Stromal cell of bone marrow (primary cell): ENCODE measurements at places on chromosomes 3 and 15.

GRCh38 chr3:61053781-61054496, 197.3 kb downstream of the FHIT start:
- DNase-seq = no peak

DNA sequence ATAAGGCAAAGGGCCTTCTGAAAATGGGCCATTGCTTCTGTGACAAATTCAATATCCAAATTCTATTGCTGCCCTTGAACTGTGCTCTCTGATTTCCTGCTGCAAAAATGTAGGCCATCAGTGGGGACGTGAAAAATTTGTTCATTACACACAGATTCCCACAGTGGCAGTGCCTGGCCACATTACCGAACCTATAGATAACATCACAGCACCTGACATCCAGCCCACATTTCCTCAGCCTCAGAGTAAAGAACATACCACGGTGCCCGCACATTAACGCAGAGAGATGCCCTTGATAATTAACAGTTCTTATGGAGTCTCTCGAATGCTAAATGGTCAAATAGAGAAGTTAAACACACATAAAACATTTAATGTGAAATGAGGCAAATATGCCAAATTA, 931.6 kb upstream of the CFAP20DC start:
- DNase-seq = no peak

DNA sequence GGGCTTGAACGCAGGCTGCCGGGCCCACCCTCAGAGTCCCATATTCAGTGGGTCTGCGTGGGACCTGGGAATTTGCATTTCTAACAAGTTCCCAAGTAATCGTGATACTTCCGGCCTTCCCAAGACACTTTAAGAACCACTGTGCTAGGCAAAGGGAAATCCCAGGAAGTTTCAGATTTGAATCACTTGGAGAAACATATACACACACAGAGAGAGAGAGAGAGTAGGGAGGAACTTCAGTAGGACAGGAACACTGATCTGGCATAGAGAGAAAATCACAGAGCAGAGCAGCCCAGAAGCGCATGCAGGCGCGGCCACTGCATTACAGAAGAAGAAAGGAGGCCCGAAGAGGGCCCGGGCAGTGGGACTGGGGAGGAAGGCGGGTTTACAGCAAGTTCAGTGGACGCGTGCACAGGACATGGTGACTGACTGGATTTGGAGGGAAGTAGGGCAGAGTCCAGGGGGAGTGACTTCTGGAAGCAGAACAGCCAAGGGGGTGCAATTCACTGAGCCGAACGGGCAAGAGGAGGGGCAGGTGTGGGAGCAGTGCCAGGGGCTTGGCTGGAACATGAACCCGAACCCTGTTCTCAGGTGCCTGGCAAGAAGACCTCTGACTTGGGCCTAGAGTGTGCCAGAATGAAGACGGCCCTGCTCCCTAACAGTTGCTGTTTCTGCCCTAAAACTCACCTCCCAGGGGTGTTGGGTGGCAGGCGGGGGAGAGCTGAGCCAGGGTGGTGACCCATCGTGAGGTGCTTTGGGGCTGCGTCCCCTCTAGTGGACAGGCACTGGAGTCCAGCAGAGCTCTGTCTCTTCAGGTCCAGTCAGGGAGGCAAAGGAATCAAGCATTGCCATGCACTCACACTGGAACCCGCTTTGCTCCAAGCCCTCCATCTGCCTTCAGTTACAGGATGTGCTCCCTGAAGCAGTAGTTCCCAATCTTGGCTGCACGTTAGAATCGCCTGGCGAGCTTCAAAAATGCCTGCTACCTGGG, 101.3 kb upstream of the HES1 start:
- DNase-seq = no peak

GRCh38 chr3:49018707-49019006, 277 bp upstream of the DALRD3 start:
- no peak for DNase-seq

DNA sequence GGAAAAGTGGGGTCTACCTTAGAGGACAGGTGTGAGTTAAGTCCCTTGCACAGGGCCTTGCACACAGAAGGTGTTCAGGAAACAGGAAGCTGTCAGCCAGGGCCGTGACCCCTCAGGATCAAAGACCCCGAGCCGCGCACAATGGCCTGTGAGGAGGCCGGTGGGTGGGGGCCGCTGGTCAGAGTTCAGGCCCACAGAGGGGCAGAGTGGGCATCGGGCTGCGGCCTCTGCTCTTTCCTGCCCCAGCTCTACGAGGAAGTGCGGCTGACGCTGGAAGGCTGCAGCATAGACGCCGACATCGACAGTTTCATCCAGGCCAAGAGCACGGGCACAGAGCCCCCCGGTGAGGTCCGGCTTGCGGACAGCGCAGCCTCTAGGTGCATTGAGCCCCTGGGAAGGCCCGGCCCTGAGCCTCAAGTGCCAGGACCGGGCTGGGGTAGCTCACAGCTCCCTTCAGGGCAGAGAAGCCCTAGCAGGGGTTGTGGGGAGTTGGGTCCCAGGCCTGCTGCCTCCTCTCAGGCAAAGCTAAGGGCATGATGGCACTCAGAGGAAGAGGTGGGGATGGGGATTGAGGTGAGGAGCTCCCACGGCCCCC, 37.2 kb downstream of the PSTPIP1 start:
- DNase-seq = no peak

- no peak for DNase-seq
Observed at GRCh38 chr15:39493424-39494067, 87.3 kb upstream of the THBS1 start.

- DNase-seq = no peak
Observed at GRCh38 chr3:106034313-106034712, 165.5 kb upstream of the CBLB start.
